D341Med (cell line): ENCODE measurements at places on chromosomes 6 and 20.

- DNase-seq: no peak
Observed at GRCh38 chr6:170067181-170067641, 223.7 kb downstream of the DLL1 start.

DNA sequence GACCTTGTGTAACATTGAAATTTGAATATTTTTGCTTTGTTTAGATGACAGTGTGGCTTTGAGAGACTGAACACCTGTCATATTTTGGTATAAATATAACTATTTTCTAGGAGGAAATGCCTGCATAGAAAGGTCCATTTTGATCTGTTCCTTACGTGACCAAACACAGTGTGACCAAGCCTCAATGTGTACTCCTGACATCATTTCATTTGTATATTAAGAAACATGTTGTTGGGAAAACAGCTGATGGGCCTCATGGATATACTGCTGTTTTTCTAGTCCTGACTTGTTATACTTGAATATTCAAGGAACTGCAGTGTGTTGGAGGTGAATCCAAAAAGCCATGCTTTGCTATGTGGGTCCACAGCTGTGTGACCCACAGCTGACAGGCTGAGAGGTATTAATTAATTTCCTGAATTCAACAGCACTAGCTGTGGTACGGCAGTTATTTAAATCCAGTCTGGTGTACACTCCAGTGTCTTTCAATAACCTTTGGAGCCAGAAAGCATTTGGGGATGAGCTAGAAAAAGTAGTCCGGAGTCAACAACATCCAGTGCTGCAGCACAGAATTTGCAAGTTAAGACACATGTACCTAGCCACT lies 18.9 kb downstream of the NCOA7 start:
- no peak for DNase-seq

DNA sequence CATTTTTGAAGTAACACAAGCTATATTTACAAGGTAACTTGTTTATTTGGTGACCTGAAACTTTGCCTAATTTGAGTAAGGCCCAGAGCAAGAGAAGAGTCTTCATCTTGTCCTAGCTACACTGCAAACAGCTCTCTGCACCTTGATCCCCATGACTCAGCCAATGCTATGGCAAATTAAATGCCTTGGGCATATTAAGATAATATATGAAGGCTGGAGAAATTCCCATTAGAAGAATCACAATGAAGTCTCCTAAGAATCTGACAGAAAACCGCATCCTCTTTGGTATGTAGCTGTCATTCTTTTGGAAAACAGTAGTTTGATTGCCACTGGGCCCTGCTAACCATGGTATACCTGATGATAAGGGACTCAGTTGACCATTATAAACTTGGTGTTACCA lies 204.5 kb downstream of the UBE3D start:
- DNase-seq: no peak

- no peak for DNase-seq
Observed at GRCh38 chr6:111976139-111976538, 77.8 kb upstream of the CCN6 start.

GRCh38 chr6:148164645-148165044 lies 178.0 kb upstream of the SASH1 start:
- no peak for DNase-seq

DNA sequence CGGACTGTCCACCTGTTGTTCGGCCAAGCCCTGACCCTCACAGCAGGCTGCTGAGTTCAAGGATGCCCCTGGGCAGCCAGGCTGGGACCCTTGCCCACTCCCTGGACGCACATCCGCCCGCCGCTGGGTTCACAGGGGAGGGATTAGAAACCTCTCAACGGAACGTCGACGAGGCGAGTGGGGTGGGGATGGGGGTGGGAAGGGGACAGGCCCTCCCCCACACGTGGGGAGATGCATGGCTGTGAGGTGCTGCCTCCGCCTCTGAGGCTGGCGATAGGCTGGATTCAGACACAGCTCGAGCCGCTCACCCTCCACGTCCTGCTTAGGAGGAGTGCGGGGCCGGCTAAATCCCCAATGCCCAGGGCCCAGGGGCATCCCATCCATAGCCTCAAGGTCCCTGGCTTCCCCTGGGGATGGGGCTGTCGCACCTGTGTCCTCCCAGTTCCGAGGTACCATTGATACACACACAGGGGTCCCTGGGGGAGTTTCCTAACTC lies 90.6 kb upstream of the BHLHE23 start:
- peak; percentile 34 for DNase-seq

- DNase-seq: no peak
Observed at GRCh38 chr6:148179786-148180185, 162.9 kb upstream of the SASH1 start.
